Activated T-cell treated with anti-CD3 and anti-CD28 coated beads, Interleukin-2, amount 50 U/mL, for 48 hours (primary cell): ENCODE measurements at places on chromosomes 6 and 20.
A peak's percentile ranks its signal among the peaks of the same experiment; 100 is the strongest.

GRCh38 chr20:60485012-60485760, 527.0 kb downstream of the CDH26 start:
- DNase-seq, result no peak

DNA sequence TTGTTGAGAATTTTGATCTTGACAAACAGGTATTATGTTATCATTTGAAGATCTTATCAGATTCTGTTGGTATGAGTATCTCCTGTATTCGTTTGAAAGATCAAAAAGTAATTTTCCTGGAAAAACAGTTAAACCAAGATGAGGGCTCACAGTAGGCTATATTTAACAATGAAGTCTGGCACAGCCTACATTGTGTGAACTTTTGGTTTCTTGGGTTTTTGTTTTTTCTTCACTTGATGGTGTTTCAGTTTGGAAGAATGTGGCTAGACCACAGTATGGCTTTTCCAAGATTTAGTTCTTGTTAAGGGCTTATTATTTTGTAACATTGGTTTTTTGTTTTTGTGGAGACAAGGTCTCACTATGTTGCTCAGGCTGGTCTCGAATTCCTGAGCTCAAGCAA, 306.4 kb downstream of the CDKAL1 start:
- DNase-seq, result no peak

DNA sequence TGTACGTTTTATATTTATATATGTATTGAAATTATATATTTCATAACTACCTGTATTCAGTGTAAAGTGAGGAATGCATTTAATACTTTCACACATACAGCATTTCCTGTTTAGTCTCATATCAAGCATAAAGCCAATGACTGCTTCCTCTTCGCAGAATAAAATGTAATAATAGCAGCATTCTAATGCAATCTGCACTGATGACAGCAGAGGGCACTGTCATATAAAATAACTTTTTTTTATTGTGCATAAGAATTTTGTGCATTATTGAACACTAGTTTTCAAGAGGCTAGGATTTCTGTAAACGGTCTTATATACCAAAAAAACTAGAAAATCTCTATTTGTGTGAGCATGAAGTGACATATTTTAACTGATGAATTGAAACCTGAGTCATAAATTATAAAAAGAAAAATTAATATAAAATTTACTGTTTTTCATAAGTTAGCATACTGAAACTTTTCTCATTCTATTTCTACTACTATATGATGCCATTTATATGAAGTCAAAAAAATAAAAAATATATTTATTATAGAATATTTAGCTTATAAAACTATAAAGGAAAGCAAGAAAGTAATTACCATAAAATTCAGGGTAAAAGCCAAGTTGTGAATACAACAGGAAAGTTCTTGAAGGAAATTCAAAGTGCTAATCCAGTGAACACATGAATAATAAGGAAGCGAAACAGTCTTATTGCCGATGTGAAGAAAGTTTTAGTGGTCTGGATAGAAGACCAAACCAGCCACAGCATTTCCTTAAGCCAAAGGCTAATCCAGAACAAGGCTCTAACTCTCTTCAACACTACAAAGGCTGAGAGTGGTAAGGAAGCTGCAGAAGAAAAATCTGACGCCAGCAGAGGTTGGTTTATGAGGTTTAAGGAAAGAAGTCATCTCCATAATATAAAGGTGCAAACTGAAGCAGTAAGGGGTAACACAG, 36.3 kb downstream of the RNF146 start:
- peak; percentile 43 for DNase-seq

DNA sequence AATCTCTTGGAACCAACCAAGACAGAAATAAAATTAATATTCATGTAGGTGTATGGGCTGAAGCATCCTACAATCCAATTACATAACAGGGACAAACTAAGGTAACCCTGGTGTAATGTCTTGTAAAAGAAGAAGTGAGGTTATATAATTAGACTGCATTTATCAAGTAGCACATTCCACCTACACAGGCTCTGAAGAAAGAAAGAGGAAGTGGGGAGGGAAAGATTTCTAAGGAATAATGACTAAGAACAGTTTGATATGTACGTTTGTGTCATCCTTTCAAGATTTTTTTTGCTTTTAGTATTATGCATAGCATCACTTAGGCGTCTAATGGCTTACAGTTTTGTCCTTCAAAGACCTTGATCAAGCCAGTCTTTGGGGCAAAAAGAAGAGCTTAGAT, 139.7 kb downstream of the PLCB1 start:
- DNase-seq, result no peak

- no peak for DNase-seq
These were observed 126.9 kb downstream of the TRMT11 start for GRCh38 chr6:126113261-126113660.

DNA sequence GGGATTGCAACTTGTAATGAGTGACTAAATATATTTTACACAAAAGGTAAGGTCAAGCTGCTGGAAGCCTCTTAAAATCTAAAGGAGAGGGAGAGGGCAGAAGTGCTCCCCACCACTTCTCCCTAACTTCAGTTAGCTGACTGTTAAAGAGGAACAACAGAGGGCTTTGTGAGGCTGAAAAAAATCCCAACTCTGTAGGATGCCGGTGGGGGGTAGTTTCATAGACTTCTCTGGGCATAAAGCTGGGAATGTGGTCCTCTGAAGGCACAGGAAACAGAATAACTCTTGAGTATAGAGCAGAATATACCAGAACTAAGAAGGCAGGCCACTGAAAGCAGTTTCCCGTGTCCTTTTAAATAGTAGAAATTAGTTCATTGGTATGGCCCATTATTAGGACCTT, 71.6 kb downstream of the KIF6 start:
- DNase-seq, result no peak

GRCh38 chr6:160198606-160199211, 59.9 kb downstream of the SLC22A2 start:
- DNase-seq, result no peak

- peak; percentile 42 for DNase-seq
These were observed 611 bp downstream of the EPB41L2 start for GRCh38 chr6:131062241-131063027.

DNA sequence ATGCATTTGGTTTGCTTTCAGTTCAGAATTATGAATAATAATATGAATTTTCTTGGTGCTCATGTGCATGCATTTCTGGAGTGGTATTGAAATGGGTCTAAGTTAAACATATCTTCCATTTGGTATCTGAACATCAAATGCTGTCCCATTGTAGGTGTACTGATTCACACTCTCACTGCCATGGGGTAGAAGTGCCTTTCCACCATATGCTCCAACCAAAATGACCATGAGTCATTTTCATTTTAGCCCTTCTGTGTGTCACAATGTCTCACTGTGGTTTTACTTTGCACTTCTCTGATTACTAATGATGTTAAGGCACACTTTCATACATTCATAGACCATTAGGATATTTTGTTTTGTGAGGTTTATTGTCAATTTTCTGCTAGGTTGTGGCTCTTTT, 211.9 kb downstream of the HAO1 start:
- no peak for DNase-seq

DNA sequence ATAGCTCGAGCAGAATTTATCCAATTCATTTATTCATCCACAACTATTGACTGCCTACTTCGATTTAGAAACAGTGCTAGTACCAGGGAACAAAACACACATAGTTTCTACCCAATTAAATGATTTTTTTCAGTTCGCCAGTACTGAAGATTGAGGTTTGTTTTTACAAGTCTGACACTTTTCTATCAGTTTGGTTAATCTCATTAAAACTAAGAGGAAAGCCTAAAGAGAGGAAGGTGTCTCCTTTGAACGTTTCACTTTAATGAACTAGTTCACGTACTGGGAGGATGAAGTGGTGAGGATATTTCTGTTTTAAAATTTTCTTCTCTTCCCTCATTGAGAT, 570 bp upstream of the ANKS1A start:
- DNase-seq, result no peak
